ENCODE measurements at places on chromosomes 13 and 19.

GRCh38 chr13:47858042-47859025 lies 142.7 kb downstream of the SUCLA2 start:
- DNase-seq = no peak

GRCh38 chr13:53310786-53311185 lies 282.2 kb downstream of the OLFM4 start:
- DNase-seq = no peak

- DNase-seq = no peak
Measured at GRCh38 chr19:41548954-41549688, 26.8 kb upstream of the CEACAM21 start.

DNA sequence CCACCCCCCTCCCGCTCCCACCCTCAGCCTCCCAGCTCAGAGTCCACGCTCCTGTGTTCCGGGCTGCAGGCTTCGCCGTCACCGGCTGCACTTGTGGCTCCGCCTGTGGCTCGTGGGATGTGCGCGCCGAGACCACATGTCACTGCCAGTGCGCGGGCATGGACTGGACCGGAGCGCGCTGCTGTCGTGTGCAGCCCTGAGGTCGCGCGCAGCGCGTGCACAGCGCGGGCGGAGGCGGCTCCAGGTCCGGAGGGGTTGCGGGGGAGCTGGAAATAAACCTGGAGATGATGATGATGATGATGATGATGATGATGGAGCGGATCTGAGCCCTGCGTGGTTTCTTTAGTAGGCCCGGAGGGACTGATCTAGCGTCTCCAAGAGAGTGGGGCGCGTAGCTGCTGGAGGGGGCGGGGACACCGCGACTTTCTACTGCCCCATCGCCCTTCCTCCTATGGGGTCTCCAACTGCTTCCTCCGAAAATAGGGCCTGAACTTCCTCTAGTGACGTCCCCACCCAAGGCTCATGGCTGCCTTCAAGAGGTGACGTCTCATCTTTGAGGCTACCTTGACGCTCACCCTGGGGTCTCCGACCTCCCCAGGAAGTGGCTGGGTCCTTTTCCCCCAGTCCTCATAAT lies 1.4 kb downstream of the RETN start:
- DNase-seq = no peak

DNA sequence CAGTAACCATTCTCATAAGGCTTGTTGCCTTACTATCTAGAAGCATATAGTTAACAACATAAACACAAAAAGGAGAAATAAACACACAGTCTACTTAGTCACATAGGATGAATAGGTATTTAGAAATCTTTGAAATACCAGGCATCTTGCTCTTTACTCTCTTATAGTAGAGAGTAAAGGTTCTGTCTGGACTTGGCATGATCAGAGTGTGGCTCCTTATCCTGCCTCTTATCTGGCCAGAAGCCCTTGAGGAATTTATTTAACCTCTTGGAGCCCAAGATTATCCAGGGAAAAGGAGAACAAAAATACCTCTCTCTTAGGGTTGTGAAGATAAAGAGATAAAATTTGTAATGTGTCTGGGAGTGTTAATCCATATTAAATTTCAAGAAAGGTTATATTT lies 100.2 kb upstream of the MBNL2 start:
- DNase-seq = no peak

DNA sequence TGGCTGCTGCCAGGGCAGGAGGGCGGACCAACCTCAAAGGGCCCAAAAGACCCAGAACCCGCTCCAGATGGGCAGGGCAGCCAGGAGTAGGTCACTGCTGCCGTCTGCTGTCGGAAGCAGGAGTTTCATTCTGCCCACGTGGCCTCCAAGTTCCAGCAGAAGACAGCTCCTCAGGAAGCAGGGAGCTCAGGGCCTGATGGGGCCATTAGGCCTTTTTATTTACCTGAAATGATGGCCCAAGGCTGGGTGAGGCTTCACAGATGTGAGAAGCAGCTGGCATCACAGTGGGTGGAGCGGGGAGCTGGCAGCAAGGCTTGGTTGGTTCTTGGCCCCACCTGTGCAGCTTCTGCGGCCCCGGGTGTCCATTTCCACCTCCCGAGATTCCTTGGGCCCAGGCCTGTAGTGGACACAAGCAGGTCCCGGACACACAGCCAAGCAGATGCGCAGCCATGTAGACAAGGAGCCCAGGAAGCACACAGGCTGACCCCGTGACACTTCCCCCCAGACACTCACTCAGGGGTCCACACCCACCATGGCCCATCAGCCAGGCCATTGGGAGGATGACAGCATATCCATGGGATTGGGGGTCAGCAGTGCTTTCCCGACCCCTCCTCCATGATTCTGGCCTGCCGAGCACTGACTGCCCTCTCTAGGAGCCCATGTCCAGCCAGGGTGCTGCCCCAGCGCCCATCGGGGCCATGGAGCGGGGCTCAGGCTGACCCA lies 26.4 kb downstream of the C13orf46 start:
- DNase-seq = no peak

- no peak for DNase-seq
Measured at GRCh38 chr19:6108721-6109633, 1.3 kb downstream of the RFX2 start.

DNA sequence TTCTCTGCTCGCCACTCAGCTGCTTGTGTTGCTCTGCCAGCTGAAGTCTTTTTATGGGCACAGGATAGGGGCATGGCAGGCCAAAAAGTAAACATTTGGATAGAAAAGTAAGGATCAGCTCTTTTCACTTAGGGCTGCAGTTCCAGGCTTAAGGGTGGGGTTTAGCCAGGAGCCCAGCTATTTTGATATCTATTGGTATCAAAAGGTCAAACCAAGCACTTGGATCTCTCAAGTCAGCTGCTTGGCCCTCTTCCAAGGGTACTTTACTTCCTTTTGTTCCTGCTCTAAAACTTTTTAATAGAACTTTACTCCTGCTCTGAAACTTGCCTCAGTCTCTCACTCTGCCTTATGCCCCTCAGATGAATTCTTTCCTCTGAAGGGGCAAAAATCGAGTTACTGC lies 55.7 kb upstream of the ABCC4 start:
- no peak for DNase-seq

DNA sequence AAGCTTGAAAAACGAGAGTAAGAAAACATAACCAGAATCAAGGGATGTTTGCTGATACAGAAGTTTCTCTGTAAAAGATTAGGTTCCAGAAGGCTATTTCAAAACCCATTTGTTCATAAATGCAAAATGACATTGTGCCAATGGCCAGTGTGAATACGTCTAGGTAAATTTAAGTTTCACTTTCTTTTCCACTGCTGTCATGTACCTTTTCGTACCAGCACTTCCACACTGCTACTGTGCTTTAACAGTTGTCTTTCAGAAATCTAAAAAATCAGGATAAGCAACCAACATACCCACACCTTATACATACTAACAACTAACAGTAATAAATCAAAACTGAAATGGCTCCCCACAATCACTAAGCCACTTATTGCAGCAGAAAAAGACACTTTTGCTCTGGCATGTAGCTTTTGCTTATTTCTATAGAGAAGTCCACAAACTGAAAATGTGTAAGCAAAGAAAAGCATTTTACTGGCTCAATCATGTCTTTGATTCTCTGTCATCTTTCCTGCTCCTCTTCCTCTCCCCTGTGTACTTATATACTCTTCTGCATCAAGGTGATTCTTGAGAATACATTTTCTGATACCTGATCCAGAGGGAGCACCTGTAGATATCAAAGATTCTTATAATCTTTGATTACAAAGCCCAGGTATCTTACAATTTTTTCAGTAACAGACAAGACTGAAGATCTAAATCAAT lies 34.3 kb downstream of the ELF1 start:
- DNase-seq = no peak

- no peak for DNase-seq
Measured at GRCh38 chr19:5984600-5984999, 6.7 kb upstream of the RANBP3 start.

DNA sequence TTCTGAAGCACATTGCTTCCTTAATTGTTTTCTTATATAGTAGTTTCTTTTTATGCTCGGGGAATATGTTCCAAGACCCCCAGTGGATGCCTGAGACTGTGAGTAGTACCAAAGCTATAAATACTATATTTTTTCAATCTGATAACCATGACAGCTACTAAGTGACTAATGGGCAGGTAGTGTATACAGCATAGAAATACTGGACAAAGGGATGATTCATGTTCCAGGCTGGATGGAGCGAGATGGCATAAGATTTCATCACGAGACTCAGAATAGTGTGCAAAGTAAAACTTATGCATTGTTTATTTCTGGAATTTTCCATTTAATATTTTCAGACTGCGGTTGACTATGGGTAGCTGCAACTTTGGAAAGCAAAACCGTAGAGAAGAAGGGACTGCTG lies 47.9 kb upstream of the OLFM4 start:
- DNase-seq = no peak

DNA sequence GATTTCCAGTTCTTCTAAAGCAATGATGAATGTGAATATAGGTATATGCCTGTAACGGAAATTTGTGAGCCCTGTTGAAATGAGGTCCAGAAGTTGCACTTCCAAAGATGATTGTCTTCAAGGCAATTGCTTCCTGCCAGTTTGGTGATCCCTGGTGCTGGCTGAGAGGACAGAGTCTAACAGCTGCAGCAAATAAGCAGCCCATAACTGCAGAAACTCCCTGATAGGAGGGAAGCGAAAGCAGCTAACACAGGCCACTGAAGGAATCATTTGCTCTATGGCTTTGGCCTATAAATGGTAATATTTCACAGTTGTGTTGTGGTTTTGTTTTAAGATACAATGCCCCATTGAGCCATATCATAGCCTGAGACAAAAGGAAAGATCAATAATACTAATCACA lies 451.5 kb upstream of the MIR17HG start:
- no peak for DNase-seq

DNA sequence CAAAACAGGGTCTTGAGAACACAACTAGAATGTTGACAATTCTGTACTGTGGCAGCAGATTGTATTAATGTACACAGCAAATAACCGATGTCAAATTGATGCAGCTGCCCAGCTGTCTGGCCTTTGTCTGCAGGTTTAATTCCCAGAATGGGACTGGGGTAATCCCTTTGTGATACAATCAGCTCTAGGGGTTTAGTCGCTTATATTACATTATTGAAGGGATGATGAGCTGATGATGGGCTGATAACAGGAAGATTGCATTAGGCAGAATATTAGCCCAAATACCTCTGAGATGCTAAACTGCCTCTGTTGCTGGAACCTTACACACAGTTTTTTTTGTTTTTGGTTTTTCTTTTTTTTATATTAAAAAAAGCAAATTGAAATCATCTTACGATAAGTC lies 265.0 kb downstream of the RBM26 start:
- DNase-seq = no peak

- DNase-seq = no peak
Measured at GRCh38 chr19:1468274-1468820, 10.7 kb downstream of the C19orf25 start.

DNA sequence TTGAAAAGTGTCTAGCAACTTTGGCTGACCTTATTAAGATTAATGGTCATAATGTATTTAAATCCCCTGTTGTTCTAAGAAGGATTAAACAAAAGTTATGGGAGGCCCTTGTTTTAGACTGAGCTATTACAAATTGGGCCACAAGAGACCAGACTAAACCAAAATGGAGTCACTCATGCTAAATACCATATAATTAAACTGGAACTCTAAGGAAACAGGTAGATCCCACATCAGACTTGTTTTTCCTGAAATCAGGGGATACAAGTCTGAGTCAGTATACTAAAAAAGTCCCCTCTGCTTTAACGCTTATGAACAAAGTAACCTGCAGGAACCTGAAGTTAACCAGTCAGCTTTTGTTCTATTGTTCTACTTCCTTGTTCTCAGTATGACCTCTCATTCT lies 305.9 kb upstream of the SGCG start:
- DNase-seq = no peak

DNA sequence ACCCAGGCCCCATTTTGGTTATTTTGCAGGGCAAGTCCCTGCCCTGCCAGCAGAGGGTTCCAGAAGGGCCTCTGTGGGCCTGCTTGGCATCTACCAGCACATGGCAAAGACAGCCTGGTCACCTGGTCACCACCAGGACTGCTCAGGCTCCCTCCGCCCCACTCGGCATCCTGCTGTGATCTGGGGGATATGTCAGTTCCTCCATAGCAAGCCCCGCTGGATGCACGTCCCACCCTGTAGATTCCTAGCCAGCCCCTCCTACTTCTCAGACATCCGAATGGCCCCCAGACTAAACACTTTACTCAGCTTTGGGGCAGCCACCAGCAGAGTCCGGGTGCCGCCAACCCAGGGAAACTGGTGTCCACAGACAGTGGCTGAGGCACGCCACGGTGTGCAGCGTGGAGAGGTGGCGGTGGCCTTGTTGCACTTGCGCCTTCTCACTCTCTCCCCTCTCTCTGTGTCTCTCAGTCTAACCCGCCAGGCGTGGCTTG lies 31.8 kb upstream of the USE1 start:
- no peak for DNase-seq
